ENCODE measurements at places on chromosomes 7 and 10.

DNA sequence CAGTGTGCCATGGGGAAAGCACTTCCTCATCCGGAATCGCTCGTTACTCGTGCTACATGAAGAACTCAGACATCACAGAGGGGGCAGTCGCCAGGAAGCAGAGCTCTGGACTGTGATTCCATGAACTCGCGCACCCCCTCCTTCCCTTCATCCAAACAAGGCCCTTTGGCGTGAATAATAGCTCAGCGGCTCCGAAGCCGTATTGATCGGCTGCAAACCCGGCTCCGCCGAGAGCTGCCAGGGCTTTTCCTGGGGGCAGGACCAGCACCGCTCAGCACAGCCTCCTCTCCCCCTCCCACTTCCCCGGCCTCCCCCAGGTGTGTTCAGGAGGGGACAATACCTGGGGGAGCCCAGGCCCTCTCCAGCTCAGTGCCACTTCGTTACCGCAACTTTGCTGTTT lies 129.0 kb upstream of the TCF7L2 start:
- DNase-seq = no peak

GRCh38 chr7:141312828-141313521 lies 238.2 kb upstream of the AGK start:
- DNase-seq = no peak

DNA sequence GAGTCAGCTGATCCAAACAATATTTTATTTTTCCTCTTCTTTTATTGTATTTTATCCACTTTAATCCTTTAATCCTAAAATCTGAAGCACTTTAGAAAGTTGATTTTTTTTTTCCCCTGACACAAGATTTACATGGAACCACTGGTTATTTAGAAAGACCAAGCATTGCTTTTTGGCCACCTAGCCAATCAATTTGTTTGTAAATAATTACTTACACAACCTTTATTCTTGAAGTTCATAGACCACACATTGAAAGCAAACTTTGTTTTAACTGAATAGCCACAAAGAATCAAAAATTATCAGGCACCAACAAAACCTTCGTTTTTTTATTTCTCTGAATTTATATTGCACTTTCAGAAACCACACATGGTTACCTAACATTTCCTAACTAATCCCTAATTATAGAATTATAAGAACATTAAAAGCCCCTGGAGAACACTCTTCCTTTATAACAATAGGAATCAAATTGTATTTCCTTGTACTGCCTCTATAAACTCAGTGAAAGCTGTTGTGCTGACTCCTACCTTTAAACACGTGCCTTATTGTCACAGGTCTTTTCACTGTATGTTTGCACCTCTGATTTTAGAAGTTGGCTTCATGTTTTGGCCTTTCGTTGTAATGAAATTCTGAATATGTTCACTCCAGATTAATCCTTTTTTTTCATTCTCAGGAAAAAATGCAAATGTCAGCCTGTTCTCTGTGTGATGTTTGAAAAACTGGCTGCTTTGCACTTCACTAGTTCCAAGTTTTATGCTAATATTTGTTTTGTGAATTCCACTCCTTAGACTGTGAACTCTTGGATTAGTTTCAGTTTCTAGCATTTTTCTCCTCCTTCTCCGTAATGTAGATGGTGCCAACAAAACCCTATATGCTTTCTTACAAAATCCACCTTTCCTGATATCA lies 1511.9 kb downstream of the REEP3 start:
- no peak for DNase-seq

DNA sequence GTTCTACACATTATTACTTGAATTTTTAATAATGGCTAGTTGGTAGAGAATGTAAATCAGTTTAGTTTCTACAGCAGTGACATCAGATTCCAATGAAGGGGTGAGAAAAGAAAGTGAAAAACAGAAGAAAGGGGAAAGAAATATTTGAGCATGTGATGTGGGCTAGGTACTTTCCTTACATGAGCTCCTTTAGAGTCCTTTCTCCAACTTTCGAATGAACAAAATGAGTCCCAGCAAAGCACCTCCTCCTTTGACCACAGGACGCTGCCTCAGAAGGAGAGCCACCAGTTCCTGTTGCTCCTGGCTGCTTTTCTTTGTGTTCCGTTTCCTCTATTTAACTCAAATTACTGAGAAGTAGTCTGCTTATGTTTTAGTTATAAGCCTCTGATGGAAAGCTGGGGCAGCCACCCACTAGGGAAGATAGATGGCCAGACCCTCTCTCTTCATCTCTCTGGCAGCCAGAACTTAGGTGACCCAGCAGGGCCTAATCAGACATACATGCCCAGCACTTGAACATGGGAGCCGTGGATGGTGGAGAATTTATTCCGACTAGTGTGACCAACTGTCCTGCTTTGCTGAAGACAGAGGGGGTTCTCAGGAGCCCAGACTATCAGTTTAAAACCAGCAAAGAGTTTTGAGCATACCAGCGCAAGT lies 82.4 kb upstream of the NME8 start:
- no peak for DNase-seq

DNA sequence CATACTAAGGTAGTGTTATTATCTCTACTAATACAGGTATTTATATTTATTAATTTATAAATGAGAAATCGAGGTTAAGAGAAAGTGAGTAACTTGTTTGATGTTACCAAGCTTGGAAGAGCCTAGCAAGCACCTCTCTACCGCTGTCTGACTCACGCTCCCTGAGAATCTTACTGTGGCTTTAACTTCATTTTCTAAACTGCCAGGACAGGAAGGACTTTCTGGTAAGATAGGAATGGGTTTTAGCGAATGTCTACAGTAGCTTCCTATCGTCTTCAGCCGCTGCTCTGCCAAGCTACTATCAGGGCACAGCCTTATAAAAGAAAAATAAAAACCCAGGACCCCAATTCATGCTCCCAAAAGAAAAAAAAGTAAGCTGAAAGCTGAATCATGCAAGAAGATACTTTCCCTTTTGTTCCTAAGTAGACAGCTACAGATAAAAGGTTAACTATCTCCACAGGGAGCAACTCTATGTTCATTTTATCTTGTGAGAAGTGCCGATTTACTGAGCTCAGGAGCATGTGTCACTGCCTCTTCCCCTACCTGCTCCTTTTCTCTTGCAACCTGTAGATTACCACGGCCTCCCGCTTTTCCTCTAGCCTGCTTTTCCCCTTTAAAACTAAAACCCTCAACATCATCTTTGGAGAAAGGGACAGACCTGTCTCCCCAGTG lies 60.2 kb downstream of the THNSL1 start:
- DNase-seq = no peak

- no peak for DNase-seq
Measured at GRCh38 chr7:148042935-148043631, 547.5 kb upstream of the C7orf33 start.

DNA sequence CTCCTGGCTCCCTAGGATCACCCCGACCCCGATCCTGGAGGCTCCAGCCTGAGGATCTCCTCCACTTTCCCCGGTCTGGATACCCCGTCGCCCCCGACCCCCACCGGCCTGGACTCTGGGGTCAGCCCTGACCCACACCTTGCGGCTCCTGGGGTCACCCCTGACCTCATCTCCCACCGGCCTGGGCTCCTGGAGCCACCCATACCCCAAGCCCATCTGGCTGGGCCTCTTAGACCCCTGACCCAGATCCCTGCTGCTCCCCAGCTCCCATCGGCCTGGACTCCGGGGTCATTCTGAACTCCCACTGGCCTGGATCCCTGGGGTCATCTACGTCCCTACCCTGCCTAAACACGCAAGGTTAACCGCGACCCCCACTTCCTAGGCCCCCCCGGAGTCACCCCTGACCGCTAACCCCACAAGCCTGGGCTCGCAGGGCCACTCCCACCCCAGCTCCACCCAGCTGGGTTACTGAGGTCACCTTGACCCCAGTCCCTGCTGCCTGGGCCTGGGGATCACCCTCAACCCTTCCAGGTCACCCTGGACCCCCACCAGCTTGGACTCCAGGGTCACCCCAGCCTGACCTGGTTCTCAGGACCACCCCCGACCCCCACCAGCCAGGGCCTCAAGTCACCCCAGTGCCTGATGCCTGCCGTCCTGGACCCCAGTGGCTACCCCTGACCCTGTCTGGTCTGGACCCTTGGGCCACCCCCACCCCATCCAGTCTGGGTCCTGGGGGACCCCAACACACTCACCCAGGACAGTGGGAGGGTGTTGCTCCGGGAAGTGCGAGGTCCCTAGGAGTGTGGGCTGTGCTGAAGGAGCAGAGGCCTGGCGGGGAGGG lies 1.2 kb downstream of the FOXK1 start:
- no peak for DNase-seq

GRCh38 chr10:21150166-21150565 lies 253.1 kb upstream of the NEBL start:
- DNase-seq = no peak

DNA sequence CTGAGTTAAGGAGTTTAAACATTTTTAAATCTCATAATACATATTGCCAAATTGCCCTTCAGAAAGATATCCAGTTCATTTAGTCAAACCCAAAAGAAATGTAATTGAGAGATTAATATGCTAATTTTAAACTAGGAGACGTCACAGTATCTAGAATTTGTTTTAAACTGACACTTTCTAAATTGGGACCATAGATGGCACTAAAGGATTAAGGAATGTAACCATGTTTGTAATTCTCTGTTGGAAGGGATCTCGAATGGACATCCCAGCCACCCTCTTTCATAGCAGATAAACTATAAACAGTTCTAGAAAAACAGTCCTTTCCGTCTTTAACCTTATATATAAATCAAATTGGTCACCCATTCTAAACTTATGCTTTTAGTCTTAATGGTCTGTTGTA lies 30.0 kb upstream of the SAMD9L start:
- DNase-seq = no peak

DNA sequence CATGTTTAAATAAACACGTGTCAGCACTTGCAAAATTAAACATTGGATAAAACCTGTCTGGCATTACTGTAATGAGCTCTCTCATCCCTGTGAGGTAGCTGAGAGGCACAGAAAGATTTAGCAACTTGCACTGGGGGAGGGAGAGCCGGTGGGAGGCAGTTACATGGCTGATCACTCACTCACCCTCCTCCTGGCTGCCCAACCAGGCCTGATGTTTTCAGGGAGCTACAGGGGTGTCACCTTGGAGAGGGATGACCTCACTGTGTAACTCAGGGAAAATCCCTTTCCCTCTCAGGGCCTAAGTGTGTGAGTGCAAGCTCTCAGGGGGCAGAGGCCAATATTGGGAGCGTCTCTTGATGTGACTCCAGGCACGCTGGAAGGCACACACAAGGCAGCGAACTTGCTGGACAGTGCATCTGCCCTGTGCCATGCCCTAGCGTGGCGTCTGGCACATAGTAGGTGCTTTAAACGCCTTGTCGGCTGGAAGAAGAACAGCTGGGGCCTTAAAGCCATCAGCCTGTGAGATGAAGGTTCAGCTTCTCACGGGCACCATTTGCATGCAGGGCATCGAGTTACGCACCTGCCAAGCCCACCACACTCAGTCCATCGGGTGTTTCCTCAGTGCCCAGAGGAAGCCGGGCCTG lies 51.1 kb downstream of the ELFN1 start:
- DNase-seq = no peak

GRCh38 chr10:665579-666091 lies 23.8 kb downstream of the DIP2C start:
- no peak for DNase-seq

DNA sequence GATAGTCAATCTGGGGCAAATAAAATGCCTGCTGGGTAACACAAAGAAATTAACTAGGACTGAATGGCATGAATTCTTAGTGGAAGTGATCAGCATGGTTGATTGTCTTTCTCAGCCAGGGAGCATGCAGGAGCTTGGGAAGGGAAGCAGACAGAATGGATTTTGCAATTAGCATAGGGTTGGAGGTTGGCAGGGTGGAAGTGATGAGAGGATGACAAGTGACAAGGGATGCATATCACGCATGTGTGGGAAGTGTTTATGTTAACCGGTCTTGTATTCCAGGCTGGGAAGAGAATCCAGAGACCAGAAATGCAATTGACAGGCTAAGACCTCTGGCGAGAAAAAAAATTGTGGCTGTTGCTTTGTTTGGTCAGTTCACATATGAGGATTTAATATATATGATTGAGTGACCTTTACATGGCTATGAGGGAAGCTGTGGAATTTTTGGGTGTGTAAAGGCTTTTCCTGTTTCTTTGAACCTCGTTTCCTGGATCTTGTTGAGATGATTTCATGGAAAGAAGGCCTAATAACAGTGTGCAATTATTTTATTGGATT lies 8.3 kb downstream of the MDFIC start:
- DNase-seq = no peak
